D721Med (cell line): ENCODE measurements at places on chromosomes 1 and 21.
A peak's percentile ranks its signal among the peaks of the same experiment; 100 is the strongest.

DNA sequence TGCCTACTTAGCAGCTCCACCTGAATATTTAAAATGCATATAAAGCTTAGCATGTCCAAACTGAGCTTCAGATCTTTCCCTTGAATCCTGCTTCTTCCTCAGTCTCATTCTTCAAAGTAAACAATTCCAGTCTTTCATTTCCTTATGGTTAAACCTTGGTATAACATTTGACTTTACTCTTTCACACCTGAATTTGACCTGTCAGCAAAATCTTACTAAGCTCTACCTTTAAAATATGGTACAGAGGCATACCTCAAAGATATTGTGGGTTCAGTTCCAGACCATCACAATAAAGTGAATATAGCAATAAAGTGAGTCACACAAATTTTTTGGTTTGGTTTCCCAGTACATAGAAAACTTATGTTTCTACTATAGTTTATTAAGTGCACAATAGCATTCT, 42.5 kb upstream of the RNF11 start:
- DNase-seq: no peak

- no peak for DNase-seq
Observed at GRCh38 chr1:200073286-200073637, 45.8 kb downstream of the NR5A2 start.

DNA sequence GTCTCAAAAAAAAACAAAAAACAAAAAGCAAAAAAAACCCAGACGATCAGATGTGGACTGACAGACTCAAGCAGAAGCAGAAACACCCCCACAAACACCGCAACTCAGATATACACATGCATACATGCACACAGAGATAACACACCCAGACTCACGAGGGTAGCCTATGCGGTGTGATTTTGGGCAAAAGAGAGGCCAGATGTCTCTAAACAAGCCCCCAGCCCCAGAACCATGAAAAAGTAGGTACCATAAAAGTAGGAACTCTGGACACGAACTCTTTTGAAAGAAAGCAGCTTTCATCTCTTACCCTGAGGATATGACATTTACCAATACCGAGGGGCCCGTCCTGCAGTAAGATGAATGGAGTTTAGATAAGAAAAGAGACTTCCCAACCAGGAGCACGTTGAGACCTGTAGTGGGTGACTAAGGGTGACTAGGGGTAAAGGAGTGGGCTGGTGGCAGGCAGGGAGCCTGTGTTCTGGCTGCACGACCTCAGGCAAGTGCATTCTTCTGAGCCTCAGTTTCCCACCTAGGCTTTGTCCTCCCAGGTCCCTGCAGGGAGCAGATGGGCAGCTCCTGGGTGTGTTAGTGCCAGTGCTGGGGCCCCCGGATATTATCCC, 1.5 kb upstream of the TINAGL1 start:
- DNase-seq: no peak

DNA sequence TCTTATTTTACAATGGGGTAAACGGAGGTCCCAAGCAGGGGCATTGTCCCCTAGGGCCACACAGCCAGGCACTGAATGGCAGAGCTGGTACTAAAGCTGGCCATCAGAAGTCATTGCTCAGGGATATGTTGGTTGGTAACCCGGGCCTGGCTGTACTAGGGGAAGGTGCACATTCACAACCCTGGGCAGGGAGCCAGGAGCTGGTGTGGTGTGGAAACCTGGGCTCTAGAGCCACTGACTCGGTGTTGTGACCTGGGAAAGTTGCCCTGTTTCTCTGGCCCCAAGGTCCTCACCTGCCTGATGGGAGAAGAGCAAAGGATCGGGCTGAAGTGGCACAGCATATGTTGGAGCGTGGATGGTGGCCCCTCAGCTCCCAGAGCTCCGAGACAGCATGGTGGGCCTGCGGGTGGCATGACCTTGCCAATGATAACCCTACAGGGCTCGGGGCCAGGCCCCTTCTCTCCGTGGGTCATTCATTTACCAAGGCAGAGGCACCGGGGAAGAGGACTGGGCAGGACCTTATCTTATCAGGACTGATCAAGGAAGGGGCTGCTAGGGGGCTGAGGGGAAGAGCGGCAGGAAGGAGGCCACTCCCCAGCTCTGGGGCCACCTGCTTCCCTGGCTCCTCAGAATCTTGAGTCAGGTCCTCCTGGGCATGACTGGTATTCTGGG, 274.1 kb downstream of the TRABD2B start:
- no peak for DNase-seq

DNA sequence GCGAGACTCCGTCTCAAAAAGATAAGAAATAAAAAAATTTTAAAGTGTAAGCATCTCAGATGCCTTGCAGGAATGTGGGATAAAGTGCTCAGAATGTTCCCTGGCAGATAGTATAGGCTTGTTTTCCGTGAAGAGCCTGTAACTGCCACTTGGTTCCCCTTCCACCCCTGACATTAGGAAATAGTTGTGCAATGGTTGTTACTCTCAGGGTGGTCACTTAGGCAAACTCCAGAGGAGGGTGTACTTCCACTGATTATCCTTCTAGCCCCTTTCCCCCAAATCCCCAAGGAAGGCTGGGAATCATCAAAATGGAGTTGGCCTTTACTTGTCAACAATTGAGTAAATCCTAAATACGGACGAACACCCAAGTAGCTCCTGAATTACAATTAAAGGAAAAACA, 10.4 kb downstream of the RPL11 start:
- DNase-seq: no peak

DNA sequence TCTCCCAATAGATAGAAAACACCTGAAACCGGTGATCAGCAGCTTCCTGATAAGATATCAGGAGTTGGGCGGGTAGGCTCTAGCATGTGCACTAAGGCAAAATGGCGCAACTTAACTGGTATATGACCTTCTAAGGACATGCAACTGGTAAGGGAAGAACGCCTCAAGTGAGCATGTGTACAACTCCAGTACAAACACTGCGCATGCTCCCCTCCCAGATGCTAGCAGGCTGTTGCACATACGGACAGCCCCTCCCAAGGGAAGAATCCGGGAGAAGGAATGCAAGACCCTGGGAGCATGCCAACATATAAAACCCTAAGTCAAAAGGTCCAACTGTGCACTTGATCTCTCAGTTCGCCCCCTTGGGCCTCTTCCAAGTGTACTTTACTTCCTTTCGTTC, 110.8 kb downstream of the TSEN15 start:
- DNase-seq: no peak

DNA sequence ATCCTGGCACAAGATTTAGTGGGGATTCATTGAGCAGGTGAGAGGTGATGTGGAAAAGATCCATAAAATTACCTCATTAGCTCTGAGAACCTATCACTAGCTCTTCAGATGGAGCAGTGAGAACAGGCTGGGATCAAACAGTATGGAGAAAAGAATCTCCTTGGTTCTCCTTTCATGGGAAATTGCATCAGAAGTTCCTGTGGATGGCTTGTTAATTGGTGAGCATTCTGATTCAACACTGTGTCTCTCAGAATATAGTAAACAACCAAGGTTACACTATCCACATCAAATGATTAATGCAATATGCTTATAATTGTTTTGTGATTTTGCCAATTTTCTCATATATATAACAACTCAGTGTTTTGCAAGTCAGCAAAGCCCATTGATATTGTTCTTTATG, 8.3 kb upstream of the CD55 start:
- no peak for DNase-seq

DNA sequence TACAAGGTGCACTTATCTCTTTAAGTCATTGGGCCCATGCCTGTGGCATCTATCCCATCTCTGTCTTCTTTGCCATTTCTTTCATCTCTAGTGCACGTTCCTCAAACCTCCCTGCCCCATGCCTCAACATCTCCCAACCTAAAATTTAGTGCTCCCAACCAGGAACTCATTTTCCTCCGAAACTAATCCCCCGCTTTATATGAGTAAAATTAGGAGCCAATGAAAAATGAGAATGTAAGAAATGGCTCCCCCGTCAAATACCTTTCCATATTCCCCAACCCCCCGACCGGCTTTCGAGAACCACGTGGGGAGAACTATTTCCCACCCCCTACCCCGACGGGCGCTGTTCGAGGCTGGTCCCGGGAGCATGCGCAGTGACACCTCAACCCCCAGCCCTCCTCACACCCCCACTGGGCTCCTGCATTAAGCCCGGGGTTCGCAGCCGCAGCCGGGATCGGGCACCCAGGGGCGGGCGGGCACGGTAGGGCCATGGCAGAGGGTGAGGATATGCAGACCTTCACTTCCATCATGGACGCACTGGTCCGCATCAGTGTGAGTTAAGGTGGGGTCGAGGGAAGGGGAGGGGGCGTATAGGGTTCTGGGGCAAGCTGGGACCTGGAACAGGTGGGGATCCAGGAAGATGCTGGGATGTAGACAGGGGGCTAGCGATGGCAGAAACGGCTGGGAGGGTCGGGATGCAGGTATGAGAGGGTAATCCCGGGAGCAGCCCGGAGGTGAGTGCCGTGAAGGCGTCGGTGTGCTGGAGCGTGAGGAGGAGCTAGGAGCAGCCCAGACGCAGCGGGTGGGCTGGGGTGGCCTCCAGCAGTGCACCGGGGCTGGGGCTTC, at the start of gene TRIM46:
TSS of gene TRIM46 (plus strand) at position 372 of the 846 bp plus-strand sequence. CDS start at position 490, 118 bp downstream.
- peak; percentile 99 for DNase-seq

DNA sequence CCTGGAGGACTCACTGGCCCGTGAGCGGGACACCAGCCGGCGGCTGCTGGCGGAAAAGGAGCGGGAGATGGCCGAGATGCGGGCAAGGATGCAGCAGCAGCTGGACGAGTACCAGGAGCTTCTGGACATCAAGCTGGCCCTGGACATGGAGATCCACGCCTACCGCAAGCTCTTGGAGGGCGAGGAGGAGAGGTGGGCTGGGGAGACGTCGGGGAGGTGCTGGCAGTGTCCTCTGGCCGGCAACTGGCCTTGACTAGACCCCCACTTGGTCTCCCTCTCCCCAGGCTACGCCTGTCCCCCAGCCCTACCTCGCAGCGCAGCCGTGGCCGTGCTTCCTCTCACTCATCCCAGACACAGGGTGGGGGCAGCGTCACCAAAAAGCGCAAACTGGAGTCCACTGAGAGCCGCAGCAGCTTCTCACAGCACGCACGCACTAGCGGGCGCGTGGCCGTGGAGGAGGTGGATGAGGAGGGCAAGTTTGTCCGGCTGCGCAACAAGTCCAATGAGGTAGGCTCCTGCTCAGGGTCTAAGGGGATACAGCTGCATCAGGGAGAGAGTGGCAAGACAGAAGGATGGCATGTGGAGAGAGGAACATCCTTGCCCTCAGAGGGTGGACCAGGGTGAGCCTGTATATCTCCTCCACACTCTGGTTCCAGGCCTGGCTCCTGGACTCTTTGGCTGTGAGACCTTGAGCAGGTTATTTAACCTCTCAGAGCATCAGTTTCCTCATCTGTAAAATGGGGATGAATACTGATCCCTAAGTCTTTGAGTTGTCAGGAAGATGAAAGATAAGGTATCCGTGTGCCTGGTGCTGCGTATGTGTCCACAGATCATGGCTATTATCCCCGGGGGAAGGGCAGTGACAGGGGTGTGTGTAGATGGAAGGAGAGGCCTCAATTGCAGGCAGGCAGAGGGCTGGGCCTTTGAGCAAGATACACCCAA, 17.2 kb upstream of the SEMA4A start:
- DNase-seq: no peak

- no peak for DNase-seq
Observed at GRCh38 chr1:113983391-113983790, 4.1 kb downstream of the OLFML3 start.

GRCh38 chr1:4626560-4627319, 27.7 kb upstream of the AJAP1 start:
- DNase-seq: no peak

DNA sequence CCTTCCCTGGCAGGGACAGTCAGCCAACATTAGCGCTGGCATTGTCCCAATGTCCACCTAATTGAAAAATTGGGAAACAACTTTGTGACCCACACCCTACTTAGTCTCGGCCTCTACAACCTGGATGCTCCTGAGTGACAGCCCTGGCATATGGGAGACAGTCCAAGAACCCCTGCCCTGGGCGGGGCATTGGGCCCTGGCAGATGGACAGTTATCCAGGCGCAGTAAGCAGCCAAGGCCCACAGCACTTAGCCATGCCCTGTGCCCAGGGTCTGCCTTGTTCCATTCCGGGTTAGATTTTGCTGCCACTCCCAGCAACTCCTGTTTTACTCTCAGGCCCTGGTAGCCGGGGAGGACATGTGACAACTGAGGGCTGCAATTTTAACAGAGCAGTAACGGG, 50.3 kb downstream of the NFASC start:
- no peak for DNase-seq

DNA sequence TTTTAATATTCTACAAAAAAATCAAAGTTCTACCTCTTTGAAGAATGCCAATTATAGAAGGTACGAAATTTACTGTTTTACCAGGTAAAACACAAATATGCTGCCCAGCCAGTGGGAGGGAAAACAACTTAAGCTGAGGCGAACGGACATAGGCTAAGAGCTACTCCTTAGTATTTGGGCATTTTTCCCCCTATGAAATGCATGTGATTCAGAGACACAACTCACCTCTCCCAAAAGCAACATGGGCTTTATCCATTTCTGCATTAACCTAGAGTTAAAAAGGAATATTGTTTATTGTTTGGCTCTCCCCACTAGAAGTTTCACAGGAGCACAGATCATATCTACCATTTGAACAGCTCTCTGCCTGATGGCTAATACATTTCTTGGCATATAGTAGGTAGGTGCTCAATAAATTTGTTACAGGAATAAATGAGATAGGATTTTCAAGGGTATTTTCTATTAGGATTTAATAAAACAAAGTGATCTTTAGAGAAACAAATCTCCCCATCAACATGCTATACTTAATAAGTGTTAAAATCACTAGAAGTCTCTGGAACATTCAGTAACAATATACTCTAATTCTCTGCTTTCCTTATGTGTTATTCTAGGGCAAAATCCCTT, 2.4 kb upstream of the SORT1 start:
- no peak for DNase-seq

DNA sequence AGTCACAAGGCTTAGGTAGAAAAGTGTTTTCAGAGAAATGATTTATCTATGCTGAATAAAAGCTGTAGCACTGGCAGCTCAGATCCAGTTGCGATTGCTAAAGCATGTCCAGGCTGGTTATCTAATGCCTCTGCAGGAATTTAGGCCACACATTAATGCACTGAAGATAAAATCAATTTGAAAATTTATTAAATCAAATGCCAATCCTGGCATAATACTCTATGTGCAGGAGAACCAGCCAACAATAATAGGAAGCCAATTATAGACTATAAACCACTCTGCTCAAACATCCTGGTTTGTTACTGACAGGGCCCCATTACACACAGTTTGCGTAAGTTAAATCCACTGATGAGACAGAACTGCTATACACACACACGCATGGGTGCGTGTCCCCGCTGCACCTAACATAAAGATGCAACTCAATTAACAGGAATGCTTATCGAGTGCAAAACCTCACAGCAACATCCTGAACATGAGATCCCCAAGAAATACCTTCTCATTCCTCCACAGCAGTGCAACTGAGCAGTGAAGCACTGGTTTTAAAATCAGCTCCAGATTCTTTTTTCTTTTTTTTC, 40.6 kb downstream of the PTP4A2 start:
- DNase-seq: no peak

GRCh38 chr1:3695326-3696217, 43.3 kb downstream of the TP73 start:
- no peak for DNase-seq

GRCh38 chr1:174397261-174397660, 50.5 kb upstream of the GPR52 start:
- DNase-seq: no peak

- DNase-seq: no peak
Observed at GRCh38 chr1:35576061-35576765, 3.1 kb downstream of the TFAP2E start.

GRCh38 chr1:103254691-103255090, 146.4 kb upstream of the COL11A1 start:
- no peak for DNase-seq

GRCh38 chr1:212591922-212592321, 16.6 kb upstream of the ATF3 start:
- no peak for DNase-seq
